ENCODE measurements at places on chromosomes 2 and 18. TPM values are rescaled to one million over a fixed set of nuclear protein-coding genes. Genes with fewer than 3 reads are reported as not detected.

The UGT1A5 gene
- not detected for total RNA-seq

The BIN1 gene
- total RNA-seq, result 35.6 TPM

The THSD7B gene
- 2.2 TPM for total RNA-seq

The CNOT9 gene
- total RNA-seq, result 81.2 TPM

The SMCHD1 gene
- total RNA-seq, result 32.0 TPM

The AGXT gene
- not detected for total RNA-seq

The STARD6 gene
- not detected for total RNA-seq

The ANKRD62 gene
- not detected for total RNA-seq

The ATG9A gene
- 43.6 TPM for total RNA-seq

The OST4 gene
- 212 TPM for total RNA-seq

The ACOXL gene
- total RNA-seq, result 20.8 TPM

The TSPYL6 gene
- total RNA-seq, result not detected

The ALKAL2 gene
- 10.4 TPM for total RNA-seq

The CCDC150 gene
- total RNA-seq, result 31.9 TPM

The CHRNG gene
- total RNA-seq, result not detected

The ZBTB7C gene
- 0.23 TPM for total RNA-seq

- DNase-seq, result no peak
These were observed 97.2 kb downstream of the B3GNT2 start for GRCh38 chr2:62293151-62293489.

DNA sequence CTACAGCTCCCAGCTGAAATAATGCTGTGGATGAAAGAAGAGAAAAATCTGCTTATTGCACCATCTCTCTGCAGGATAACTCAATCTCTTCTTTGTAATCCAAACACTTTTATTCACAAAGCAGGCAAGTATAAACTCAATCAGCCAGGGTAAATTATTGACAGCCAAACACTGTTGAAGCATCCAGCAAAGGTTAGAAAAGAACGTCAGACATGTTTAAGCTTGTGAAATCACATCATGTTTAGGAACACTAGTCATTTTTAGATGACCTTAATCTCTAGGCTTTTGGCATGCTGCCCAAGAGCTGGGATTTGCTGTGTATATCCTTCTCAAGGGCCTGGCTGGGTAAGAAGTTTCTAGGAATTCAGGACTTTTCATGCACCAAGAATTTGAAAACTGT is 1148.1 kb upstream of the FANCL start:
- no peak for DNase-seq

- DNase-seq, result no peak
These were observed 173.6 kb downstream of the CAMKMT start for GRCh38 chr2:44535376-44535775.

- DNase-seq, result peak; percentile 37
These were observed 252.1 kb downstream of the CYP26B1 start for GRCh38 chr2:71895320-71896161.

DNA sequence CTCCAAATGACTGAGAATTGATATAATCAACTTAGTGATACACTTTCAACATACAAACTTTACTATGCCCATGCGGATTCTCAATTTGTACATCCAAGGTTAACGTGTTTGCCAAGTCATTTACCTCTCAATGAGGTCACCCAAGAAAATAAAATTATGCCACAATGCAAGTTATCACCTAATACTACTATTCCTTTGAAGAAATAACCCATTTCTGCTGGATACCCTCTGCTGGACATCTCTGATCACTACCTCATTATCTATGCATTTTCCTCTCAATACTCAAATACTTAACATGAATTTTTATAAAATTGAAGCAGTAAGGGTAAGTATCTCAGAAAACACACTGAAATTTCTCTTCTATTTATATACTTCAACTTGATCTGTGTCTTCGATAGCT is 12.7 kb downstream of the HNRNPLL start:
- no peak for DNase-seq

DNA sequence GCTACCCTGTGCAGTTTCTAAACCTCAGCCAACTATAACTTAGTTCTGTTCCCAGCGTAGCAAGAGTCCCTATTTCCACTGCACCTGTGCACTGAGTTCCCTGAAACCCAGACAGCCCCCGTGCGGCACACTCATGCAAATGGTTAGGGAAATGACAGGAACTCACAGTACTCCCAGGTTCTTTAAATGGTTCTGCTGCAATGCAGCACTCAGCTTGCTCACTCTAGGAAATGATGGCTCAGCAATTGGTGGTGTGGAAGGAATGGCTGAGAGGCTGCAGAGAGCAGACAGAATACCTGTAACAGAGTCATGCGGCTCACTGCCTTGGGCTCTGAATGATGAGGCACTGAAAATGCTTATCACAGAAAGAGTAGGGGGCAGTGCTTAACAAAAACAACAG is 143.0 kb downstream of the RAD51AP2 start:
- DNase-seq, result no peak

DNA sequence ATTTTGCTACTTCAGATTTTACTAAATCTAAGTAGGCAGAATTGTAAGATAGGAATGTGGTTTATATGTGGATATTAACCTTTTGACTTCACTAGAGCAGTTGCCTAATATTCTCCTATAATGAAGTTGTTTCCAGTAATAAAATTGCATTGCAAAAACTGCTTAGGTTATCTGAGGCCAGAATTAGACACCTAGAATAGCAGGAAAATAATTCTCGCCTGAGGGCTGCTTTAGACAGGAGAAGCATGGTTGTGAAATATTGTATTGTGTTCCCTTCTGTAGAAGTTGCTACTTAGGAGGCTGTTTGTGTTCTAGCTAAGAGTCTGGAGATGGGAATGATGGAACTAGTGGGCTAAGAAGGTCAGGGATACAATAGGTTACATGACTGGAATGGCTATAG is 146.3 kb downstream of the PLCL1 start:
- no peak for DNase-seq

GRCh38 chr2:191516260-191516659 is 161.7 kb upstream of the NABP1 start:
- no peak for DNase-seq

DNA sequence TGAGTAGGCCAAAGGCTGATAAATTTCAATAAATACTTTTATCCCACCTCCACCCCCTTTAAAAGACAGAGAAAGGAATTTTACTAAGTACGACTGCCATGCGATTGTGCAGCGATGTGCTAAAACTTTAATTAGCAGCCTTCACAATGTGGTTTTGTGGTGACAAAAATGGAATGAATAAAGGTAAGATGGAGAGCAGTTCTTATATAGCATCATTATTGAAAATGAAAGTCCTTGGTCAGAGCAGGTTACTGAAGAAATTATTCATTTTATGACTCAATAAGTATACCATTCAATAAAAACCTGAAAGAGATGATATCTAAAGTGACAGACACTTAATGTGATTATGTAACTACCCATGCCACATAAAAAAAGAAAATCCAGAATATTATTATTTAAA is 33.2 kb upstream of the MTIF2 start:
- DNase-seq, result no peak

- DNase-seq, result no peak
These were observed 50.5 kb upstream of the DLX2 start for GRCh38 chr2:172153156-172153555.

- DNase-seq, result no peak
These were observed 11.4 kb downstream of the MYO5B start for GRCh38 chr18:50183556-50183955.

DNA sequence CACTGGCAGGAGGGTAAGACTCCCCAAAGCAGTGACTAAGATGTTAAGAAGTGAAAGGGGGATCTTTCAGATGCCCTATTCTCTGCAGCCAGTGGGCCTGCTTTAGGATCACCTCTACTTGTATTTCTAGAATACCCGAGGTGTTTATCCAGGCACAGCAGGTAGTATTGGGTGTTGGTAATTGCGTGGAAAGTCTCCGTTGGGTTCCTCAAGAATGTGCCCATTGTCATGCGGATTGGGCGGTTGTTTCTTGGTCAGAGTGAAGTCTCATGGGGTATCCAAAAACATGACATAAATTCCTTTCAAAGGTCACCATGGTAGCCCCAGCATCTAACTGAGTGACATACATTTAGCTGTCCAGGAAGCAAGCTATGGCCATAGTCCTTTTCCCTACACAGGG is 308.8 kb downstream of the RPIA start:
- DNase-seq, result no peak

- no peak for DNase-seq
These were observed 167.2 kb downstream of the DDX1 start for GRCh38 chr2:15758848-15759247.

GRCh38 chr18:75189696-75190095 is 19.2 kb downstream of the PTGR3 start:
- DNase-seq, result no peak

- DNase-seq, result no peak
These were observed 177.4 kb downstream of the ASXL3 start for GRCh38 chr18:33755391-33755790.

DNA sequence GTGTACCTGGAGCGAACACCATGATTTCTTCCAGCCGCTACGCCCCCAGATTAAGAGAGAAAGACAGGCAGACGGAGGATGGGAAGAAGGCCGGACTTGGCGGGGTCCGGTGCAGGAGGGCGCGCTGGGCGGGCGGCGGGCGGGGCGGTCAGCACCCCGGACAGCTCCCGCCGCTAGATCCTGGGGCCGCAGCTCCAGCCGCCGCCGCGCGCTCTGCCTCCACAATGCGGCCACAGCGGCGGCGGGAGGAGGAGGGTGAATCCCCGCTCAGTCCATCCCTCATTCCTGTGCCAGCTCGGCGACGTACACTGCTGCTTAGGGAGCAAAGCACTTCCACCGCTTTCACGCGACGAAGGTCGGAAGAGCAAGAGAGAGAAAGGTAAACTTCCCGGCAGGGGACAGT is at the start of gene AKAIN1:
AKAIN1 (minus strand) TSS at position 226 of the 403 bp plus-strand sequence; CDS start at position 22, 204 bp downstream.
- peak; percentile 79 for DNase-seq

DNA sequence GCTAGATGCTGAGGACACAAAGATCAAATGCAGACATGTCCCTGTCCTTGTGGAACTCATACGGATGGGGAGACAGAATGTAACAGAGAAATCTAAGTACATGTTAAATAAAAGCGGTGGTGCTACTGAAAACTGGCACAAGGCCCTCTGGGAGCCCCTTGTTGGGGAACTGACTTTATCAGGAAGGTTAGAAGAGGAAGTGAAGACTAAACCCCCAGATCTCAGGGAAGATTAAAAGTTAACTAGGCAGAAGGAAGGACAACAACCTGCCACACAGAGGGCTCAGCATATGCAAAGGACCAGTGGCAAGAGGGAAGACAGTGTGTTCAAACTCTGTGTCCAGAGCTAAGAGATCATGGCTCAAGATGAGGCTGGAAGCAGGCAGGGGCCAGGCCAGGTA is 4.8 kb downstream of the CACNB4 start:
- no peak for DNase-seq

- DNase-seq, result no peak
These were observed 38.4 kb downstream of the RNF144A start for GRCh38 chr2:6955511-6956136.

DNA sequence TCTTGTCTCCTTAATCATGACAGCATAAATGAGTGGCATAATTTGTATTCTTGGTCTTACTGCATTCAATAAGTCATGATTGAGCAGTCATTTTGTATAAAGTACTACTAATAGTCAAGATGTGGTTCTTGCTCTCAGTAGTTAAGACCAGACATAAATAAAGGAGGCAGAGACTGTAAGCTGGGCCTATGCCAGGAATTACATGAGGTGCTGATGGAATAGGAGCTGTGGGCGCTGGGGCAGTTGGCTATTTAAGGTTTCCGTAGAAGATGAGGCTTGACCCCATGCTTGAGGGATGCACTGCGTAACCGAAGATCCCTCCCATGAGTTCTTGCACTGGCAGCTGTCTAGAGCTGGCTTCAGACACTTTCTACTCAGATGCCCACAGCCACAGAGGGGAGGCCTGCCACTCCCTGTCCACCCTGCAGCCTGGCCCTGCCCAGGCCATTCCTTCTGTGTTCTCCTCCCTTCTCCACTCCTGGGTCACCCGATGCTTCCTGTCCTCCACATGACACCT is 150.9 kb upstream of the REV1 start:
- no peak for DNase-seq

GRCh38 chr18:55466789-55467188 is 121.2 kb downstream of the TCF4 start:
- no peak for DNase-seq

- no peak for DNase-seq
These were observed 134.8 kb downstream of the DSEL start for GRCh38 chr18:67381608-67382150.

DNA sequence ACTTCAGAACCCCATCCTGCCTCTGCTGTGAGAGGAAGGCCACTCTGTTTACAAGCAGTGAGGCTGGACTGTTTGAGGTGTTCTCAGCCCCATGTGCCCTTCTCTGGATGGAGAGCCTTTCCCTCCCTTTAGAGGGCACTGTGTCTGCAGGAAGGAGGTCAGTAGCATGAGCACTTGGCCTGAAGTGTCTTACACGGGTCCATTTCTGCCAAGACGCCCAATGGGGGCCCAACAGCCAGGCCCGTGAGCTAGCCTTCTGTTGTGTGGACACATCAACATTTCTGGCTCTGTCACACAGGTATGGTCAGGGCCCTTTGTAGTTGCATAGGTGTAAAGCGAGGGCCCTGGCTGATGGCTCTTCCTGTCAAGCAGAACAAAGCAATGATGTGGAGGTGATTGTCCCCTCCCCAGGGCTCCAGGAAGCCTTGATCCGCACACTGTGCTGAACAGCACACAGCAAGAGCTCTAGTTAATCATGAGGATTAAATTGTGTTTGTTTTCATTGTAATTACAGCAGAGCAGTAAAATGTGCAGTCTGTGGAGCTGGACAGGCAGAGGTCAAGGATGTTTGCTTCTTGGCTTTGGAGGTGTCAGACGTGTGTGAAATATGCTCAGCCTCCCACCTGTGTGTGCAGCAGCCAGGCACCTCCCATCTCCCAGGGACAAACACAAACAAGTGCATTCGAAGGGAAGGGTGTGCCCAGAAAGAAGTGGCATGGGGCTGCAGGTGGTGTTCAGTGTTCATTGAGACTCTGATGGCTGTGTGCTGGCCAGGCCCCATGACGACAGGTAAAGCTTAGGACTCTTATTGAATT is 132.1 kb downstream of the SH3RF3 start:
- no peak for DNase-seq

GRCh38 chr2:39994151-39994550 is 215.1 kb upstream of the THUMPD2 start:
- DNase-seq, result no peak

- DNase-seq, result no peak
These were observed 152.8 kb upstream of the FIGN start for GRCh38 chr2:163888591-163888990.

GRCh38 chr2:142307616-142308115 is 176.8 kb upstream of the LRP1B start:
- no peak for DNase-seq

Data from H1 (cell line).